ENCODE measurements at places on chromosomes 6 and 20.

DNA sequence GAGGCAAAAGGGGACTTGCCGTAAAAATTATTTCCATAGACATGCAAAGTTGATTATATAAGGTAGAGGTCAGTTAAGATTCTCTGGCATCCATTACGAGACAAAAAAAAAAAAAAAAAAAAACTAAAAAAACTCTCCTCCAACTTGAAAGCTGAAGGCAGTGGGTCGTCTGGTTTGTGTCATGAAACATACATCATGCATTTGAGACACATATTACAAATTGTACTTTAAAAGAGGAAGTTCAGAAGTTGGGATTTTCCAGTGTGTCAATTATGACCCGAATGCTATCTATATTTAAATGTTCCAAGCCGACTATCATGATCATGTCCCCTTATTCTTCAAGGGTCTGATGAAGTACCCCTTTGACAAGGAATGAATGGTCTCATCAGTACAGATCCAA is 125.1 kb downstream of the ZNF217 start:
- no peak for DNase-seq

- DNase-seq = no peak
Measured at GRCh38 chr6:38393986-38394385, 245.7 kb downstream of the BTBD9 start.

- DNase-seq = peak; percentile 70
Measured at GRCh38 chr20:7673841-7674240, 266.4 kb downstream of the HAO1 start.

- DNase-seq = no peak
Measured at GRCh38 chr6:108946695-108947094, 98.5 kb downstream of the ARMC2 start.

GRCh38 chr20:50138120-50138478 is 15.4 kb downstream of the PEDS1 start:
- DNase-seq = no peak

DNA sequence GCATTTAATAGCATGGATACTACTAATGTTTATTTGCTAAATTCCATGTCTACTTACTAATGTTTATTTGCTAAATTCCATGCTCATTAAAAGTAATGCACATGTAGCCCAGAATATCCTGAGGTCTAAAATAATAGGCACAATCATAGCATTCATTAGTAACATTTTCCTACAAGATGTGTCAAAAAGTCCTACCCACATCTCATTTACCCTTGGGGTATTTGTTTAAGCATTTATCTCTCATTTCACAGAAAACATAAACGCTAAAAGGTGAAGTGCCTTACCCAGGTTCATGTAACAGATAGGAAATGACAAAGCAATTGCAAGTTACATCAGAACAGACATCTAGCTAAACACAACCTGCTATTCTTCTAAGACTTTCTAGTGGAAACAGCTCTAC is 457.1 kb downstream of the HACE1 start:
- DNase-seq = no peak

- DNase-seq = no peak
Measured at GRCh38 chr6:40398034-40398691, 189.0 kb downstream of the LRFN2 start.
